ENCODE measurements at places on chromosomes 11 and 22.

- no peak for DNase-seq
Measured at GRCh38 chr11:12045914-12046635, 37.6 kb upstream of the DKK3 start.

- no peak for DNase-seq
Measured at GRCh38 chr11:121625777-121626506, 173.2 kb upstream of the SORL1-AS1 start.

DNA sequence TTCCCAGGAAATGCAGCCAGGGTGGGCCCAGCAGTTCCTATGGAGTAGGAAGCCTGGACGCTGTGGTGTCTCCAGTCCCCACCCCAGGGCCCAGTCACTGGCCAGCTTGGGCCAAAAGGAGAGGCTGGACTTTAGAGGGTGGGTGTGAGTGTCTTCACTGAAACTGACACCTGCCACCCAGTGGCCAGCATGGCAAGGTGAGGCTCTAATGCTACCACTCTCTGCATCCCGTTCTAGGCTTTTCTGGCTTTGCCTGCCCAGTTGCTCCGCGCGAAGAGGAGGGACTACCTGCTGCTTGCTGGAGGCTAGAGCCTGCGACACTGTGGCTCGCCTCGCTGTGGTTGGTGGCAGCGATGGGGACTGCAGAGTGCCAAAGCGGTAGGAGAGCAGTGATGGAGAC is 35.4 kb downstream of the C22orf42 start:
- no peak for DNase-seq

DNA sequence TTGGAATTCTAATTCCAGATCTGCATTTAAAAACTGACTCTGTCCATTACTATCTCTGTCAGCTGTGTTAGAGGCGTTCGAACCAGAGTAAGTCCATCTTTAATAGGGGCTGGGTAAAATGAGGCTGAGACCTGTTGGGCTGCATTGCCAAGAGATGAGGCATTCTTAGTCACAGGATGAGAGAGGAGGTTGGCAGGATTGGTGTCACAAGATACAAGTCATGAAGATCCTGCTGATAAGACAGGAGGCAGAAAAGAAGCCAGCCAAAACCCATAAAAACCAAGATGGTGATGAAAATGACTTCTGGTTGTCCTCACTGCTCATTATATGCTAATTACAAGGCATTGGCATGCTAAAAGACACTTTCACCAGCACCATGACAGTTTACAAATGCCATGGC is 356.3 kb upstream of the ISX start:
- no peak for DNase-seq

DNA sequence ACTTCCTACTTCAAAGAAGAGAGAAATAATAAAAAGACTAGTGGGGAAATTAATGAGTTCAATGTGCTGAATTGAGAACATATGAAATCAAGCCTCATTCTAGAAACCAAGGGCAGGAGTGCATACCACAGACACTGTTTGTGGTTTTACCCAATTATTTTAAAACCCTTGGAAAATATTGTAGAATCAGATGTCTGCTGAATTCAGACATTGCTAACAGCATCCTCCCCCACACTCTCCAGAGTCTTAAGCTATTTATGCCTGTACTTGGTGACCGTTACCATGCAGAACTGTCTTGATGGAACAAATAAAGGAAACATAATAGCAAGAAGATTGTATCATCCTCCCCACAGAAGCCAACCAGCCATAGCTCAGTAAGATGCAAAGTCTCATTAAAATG is 850.1 kb downstream of the NTM start:
- no peak for DNase-seq

All from femur (tissue), 1 donor.